ENCODE measurements at places on chromosomes 12 and 14.

- no peak for DNase-seq
Measured at GRCh38 chr12:61821381-61821780, 438.8 kb upstream of the USP15 start.

- DNase-seq: no peak
Measured at GRCh38 chr14:69171569-69171968, 18.6 kb upstream of the DCAF5 start.

- DNase-seq: no peak
Measured at GRCh38 chr12:49345051-49345824, 1.4 kb upstream of the DNAJC22 start.

- no peak for DNase-seq
Measured at GRCh38 chr12:124224535-124225110, 70.3 kb upstream of the RFLNA start.

GRCh38 chr14:68084256-68084655 lies 264.7 kb downstream of the RAD51B start:
- DNase-seq: no peak

GRCh38 chr12:2681450-2682205 lies 113.1 kb upstream of the FKBP4 start:
- DNase-seq: no peak

- no peak for DNase-seq
Measured at GRCh38 chr12:13740149-13740545, 241.3 kb downstream of the GRIN2B start.

GRCh38 chr12:131867471-131867870 lies 27.0 kb upstream of the ULK1 start:
- DNase-seq: no peak

GRCh38 chr14:72452774-72453173 lies 441.1 kb downstream of the DPF3 start:
- DNase-seq: no peak

Measured in stimulated activated CD4-positive, alpha-beta T cell treated with anti-CD3 and anti-CD28 coated beads, Interleukin-12 subunit alpha, Interleukin-12 subunit beta, amount 100 ng/mL, for 4 hours (primary cell).